ENCODE measurements at places on chromosomes 7 and 10. TPM values are rescaled to one million over a fixed set of nuclear protein-coding genes. Genes with fewer than 3 reads are reported as not detected.

Gene AFAP1L2
- total RNA-seq = 20.6 TPM

Gene GPNMB
- 4.6 TPM for total RNA-seq

Gene CDK14
- 0.13 TPM for total RNA-seq

Gene AKR1E2
- 5.9 TPM for total RNA-seq

Gene PRR15
- 5.0 TPM for total RNA-seq

Gene RBP3
- total RNA-seq = not detected

Gene CASTOR2
- 6.3 TPM for total RNA-seq

Gene PTN
- not detected for total RNA-seq

Gene WEE2
- total RNA-seq = not detected

Gene AS3MT
- total RNA-seq = 2.6 TPM

Gene CPEB3
- total RNA-seq = 0.51 TPM

Gene ZNF12
- 13.8 TPM for total RNA-seq

Gene SOSTDC1
- not detected for total RNA-seq

Gene ANKRD26
- total RNA-seq = 2.9 TPM

Gene LIPJ
- total RNA-seq = not detected

Gene FXYD4
- not detected for total RNA-seq
